ENCODE measurements at places on chromosomes 3 and 15.

DNA sequence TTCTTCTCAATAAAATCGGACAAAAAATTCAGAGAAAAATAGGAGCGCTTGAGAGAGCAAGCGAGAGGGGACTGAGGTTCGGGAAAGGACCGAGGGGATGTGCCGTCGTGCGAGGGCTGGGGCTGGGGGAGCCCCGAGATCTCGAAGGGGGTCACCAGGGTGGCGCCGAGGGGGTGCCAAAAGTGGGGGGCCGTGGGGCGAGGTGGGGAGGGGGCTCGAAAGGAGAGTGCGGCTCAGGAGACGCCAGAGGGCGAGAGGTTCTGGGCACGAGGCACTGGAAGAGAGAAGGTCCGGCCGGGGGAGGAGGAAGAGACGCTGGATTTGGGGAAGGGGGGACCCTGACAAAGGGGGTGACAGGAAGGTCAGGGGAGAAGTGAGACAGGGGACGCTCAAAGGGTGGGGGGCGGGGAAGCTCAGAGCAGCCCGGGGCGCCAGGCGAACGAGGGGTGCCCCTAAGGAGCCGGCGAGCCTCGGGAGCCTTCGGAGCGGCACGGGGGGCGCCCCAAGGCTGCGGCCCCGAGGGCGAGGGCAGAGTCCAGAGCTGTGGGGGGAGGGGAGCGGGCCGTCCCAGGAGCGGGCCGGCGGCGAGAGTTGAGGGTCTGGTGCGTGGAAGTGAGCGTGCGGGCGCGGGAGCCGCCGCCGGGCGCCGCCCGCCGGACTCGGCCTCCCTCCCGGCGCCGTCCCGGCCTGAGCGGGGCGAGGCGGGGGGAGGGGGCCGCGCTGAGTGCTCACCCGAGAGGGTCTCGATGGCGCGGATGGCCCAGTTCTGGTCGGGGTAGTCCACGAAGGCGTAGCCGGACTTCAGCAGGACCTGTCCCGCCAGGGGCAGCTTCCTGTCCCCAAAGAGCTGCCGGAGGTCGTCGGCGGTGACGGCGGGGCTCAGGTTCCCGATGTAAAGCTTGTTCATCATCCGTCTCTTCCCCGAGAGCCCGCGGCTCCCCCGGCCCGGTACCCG, 514 bp downstream of the IGF2BP2 start:
- peak; percentile 15 for DNase-seq

DNA sequence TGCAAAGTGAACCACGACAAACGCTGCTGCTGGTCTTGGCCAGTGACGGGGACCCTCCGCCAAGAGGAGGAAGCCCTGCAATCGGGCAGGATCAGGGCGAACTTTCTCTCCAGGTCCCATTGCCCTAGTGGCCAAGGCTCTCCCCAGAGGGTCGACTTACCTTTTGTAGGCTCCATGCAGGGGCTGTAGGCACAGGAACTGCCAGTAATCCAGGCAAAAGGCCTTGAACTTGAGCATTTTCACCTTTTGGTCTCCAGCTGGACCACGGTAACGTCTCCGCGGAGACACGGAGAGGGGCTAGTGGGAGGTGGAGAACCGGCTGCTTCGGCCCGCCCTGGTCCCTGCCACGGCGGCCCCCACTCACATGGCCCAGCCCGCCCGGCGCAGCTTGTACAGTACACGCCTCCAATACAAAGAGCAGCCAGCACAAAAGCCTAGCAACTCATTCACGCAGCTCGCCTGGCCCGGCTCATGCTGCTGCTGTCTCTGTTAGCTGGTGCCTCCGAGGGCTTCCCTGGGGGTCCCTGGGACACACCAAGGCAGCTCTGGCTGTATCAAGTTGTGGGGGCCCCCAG, 31.0 kb downstream of the IQSEC1 start:
- DNase-seq = no peak

GRCh38 chr3:48410205-48411040, 19.5 kb downstream of the PLXNB1 start:
- no peak for DNase-seq

GRCh38 chr3:101823525-101823924, 25.8 kb upstream of the NFKBIZ start:
- DNase-seq = no peak

DNA sequence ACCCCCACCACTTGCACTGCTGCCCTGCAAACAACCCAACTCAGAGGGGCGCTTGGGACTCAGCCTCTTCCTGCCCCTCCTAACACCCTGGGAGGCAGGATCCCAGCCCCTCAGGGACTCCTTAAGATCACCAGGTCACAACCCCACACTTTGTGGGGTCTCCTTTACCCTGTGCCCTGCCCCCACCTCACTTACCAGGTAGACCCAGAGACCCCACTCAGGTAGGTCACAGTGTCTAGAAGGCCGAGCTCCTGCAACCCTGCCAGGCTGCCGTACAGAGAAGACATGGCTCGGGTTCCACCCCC, 9.1 kb downstream of the PLA2G4F start:
- no peak for DNase-seq

- DNase-seq = no peak
Observed at GRCh38 chr3:113166357-113166718, 45.0 kb upstream of the BOC start.

- peak; percentile 94 for DNase-seq
Observed at GRCh38 chr3:99774467-99774866, 43.2 kb upstream of the CMSS1 start.

GRCh38 chr3:81300324-81300927, 461.0 kb downstream of the GBE1 start:
- no peak for DNase-seq

- DNase-seq = no peak
Observed at GRCh38 chr3:144314946-144315345, 343.3 kb downstream of the DIPK2A start.

DNA sequence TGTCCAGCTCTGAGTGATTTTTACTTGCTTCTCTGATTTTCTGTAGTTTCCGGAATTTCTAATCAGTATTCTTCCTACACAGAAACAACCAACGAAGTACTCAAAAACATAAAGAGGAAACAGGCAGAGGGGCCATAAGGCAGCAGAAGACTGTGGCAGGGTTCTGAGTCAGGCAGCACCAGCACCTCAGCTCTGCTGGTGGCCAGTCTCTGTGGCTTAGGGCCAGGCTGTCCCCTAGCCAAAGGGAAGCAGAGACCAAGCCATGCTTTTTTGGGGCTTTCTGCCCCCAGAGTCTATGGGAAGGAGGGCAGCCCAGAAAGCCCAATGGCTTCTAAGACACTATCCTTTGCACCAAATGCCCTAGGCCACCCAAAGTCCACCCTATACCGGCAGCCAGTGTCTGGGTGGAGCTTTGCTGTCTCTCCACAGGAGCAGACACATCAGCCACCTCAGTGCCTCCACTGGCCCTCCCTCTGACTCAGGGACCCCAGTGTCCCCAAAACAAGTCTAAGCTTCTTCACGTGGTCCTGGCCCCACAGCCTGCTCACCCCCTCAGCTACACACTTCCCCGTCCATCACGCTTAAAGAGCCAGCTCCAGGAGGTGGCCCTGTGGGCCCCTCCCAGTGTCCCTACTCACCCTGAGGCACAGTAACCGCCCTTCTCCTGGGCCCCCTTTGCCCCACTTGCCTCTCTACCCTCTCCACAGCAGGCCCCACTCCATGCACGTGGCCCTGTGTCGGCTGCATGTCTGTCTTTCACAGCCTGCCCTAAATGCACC, 46.2 kb downstream of the CCDC12 start:
- no peak for DNase-seq

- no peak for DNase-seq
Observed at GRCh38 chr3:66481071-66482017, 19.5 kb downstream of the LRIG1 start.

DNA sequence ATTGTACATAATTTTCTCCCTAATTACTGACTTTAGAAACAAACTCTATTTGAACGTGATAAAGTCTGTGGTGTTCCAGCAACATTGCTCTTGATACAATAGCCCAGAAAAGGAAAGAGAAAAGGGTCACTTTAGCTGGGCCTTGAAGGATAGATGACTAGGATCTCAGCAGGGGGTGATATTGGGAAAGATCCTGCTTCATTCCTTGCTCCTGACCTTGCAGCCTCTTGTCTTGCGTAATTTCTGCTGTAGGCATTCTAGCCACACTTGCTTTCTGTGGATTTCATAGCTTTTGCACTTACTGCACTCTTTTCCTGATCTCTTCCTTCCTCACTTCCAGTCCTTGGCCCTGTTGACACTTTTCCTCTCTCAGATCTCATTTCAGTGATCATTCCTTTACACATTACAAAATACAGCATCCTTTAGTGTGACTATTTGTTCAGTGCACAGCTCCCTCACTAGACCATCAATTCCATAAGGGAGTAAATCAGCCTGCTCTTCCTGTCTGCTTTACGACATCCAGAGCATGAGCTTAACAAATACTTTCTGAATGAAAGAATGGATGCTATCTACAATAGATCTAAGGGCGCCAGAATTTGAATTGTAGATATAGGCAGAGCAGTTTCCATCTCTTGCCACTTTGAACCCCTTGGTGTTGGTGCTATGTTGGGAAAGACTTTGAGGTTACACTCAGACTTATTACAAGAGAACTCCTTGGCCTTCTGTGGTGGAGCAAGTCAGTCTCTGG, 559.6 kb upstream of the MDFIC2 start:
- DNase-seq = peak; percentile 92

DNA sequence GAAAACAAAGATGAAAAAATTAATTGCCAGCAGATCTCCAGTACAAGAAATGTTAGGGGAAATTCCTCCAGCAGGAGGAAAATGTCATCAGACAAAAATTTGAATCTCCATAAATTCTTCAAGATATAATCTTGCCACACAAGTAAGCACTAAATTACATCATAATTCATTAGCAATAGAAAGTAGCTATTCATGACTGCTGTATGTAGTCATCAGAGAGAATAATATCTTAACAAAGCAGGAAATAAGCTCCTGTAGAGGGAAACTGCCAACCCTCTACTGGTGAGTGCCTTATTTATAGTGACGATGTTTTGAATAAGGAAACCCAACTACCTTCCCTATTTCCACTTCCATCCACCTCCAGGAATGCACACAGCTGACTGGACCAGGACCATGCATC, 15.8 kb upstream of the SLC27A2 start:
- peak; percentile 84 for DNase-seq

DNA sequence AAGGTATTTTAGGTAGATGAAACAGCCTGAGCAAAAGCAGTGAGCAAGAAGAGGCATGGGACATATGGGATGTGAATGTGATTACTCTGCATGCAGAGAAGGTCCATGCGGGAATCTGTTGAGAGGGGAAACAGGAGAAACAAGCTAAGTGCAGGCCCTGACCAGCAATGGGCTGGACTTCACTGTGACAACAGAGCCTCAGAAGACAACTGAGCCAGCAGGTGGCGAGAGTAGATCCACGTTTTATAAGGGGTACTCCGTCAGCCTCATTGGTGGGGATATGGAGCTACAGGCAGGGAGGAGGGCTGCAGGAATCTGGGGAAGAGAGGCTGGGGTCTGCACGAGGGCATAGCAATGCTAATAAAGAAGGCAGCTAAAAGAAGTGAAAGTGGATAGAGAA, 405.9 kb upstream of the LMCD1 start:
- peak; percentile 2 for DNase-seq

DNA sequence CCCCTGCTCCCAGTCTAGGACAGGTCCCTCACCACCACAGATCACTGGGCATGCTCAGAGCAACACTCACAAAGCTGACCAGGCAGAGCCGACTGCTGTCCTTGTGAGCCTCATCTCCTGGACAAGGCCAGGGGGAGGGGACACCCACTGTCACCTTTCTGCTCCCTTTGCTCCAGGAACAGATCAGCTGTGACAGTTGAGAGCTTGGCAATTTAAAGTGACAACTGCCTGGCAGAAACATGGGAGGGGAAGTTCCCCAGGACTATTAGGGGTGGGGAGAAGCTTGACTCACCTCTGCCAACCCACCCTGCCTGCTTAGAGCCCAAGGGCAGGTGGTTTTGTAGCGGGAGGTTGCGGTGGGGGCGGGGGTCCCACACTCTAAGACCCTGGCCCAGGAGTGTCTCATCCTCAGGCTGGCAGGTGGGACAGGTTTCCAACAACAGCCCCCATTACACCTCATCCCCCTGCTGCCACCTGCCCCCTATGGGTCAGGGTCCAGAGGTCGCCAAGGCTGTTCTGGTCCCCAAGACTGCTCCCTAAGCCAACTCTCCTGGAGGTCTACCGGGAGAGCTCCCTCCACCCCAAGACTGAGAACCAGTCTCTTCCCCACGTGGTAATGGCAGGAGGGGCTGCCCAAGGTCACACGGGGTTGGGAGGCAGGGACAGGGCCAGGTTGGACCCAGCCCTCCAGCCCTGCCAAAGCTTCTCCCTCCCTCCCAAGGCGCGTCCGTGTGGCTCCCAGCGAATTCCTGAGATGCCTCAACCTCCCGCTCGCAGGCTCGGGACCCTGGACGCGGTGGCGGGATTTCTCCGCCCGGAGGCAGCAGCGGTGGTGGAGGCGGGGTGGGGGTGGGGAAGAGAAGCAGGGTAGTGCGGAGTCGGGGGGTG, 80.4 kb downstream of the IQSEC1 start:
- DNase-seq = peak; percentile 45

DNA sequence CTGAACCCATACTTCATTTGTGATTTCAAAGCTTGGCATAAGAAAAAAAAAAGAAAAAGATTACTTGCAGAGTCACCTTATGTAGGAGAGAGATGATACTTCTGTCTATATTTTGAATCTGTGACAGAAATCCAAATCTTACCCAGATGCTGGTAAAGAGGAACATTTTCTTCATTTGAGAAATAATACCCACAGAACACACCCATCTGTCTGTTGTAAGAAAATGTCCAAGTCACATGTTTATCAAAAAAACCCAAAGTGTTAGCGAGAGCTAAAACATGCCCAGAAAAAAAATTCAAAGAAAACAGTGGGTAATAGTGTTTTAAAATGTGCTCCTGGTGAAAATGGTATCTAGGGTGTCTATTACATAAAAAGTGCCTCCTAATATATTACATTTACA, 18.0 kb upstream of the RAP2B start:
- no peak for DNase-seq

DNA sequence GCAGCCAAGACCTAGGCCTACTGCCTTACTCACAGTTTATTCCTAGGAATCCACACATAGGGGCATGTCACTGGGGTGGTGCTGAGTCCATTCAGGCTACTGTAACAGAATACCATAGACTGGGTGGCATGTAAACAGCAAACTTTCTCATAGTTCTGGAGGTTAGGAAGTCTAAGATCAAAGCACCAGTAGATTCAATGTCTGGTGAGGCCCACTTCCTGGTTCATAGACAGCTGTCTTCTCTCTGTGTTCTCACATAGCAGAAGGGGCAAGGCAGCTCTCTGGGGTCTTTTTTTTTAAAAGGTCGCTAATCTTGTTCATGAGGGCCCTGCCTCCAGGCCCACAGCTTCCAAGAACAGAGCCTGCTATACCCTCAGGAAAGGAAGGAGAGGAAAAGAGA, 113.9 kb upstream of the MANF start:
- DNase-seq = no peak

GRCh38 chr15:33612721-33613304, 302.0 kb downstream of the RYR3 start:
- peak; percentile 5 for DNase-seq

GRCh38 chr3:157059661-157060060, 100.3 kb downstream of the CCNL1 start:
- DNase-seq = no peak

- DNase-seq = no peak
Observed at GRCh38 chr15:47844437-47844836, 127.1 kb downstream of the SEMA6D start.

DNA sequence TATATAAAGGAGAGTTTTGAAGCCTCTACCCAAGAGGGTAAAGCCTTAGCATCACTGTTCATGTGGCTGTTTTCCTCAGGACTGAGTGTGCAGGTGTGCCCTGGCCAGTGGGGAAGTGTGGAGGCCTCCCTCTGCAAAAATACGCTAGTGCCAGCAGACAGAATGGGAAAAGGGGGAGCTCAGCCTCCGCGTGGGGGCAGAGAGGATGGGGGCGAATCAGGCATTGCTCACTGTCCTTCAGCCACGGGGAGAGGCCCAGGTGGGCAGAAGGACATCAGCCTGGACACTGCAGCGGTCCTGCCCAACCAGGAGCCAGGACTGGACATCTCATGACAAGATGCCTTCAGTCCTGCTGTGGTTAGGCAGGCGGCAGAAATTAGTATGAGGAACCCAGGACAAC, 10.1 kb downstream of the LTF start:
- DNase-seq = no peak
